ENCODE measurements at places on chromosomes 3 and 15.
A peak's percentile ranks its signal among the peaks of the same experiment; 100 is the strongest.

- DNase-seq = no peak
These were observed 4.9 kb upstream of the CHSY1 start for GRCh38 chr15:101256757-101257156.

DNA sequence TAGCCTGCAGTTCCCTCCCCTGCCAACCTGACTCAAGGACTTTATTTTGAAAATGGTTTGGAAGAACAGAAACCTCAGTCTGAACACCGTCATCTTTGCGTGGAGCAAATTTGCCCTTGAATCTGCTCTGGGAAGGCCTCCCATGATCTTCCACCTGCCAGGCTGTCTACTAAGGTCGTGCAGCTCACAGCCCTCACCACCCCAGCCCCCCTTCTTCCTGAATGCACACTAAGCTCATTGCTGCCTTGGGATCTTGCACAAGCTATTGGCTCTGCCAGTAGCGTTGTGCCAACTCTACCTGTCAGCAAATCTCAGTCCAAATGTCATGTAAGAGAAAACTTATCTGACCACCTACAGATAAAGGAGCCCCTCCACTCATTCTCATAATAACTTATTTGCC lies 141.5 kb downstream of the USP13 start:
- no peak for DNase-seq

DNA sequence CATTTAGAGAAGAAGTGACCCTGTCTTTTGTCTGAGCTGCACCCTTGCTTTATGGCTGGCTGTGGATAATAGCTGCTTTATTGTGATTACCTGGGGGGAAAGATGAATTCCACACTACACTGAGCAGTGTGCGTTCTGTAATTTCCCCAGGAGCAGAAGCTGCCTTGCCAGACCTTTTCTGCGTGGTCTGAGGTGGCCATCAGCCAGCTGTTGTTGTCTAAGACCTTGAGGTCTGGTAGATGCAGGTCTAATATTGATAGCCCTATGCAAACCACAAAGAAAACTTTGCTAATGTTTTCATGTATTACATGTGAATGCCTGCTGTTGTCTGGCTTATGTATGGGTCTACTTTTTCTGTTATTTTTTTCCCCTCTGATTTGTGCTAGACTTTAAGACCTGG lies 144.6 kb downstream of the THSD4 start:
- DNase-seq = no peak

DNA sequence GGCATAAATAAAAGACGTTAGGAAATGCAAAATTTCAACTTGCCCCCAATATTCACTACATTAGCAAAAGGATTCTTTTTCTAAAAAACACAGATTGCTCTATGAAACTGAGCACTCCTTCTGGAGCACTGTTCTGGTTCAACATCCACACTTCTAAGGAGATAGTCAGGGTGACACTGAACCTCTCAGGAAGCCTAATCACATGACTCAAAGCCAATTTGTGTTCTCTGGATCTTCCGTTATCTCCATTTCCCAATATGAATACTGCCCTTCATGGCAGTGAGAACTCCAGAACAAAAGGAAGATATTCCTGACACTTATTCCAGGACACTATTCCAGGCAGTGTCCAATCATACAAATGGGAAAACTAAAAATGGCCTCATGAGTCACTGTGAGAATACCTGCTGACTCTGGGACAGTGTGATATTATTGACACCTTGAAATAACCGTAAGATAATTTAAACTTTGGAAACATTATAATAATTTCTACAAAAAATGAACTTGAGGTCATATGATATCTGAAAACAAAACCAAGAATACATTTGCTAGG lies 21.4 kb upstream of the TRPM7 start:
- no peak for DNase-seq

DNA sequence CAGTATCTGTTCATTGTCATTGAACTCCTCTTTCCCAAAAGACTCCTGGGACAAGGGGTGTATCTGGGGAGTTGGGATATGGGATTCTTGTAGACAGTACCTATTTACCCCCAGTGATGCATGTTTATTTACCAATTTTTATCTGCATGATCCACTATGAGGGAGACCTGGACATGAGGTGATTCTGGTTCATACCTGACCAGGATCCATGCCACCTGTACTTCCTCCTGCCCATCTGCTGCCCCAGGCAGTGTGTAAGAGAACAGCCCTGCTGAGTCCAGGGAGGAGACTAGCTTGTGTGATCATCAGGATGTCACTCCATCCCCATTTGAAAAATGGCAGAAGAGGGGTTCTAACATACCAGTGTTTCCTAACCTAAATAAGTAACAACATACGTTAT lies 3.1 kb upstream of the TPRG1 start:
- DNase-seq = no peak

GRCh38 chr3:76561494-76562236 lies 478.2 kb upstream of the ROBO2 start:
- DNase-seq = no peak

DNA sequence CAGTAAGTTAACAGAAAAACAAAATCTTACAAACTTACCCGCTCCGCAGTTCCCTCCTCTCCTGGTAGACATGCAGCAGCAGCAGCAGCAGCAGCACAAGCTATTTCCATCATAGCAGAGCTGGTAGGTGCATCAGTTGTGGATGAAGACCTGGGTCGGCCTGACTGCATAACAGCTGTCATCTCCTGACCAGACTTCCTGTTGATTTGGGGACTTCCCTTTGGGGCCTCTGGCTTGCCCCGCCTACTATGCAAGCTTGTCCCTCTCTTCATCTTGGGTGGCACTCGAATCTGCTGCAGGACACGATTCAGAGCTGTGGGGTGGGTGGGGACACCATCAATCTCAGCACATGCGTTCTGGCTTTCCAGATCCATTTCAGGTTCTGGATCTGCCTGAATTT lies 65.7 kb downstream of the TMCC1 start:
- peak; percentile 44 for DNase-seq

GRCh38 chr3:172312711-172313110 lies 135.5 kb downstream of the GHSR start:
- DNase-seq = no peak

GRCh38 chr3:16455001-16455400 lies 58.5 kb downstream of the RFTN1 start:
- DNase-seq = no peak

- no peak for DNase-seq
These were observed 8.1 kb upstream of the TIGIT start for GRCh38 chr3:114285648-114286230.

DNA sequence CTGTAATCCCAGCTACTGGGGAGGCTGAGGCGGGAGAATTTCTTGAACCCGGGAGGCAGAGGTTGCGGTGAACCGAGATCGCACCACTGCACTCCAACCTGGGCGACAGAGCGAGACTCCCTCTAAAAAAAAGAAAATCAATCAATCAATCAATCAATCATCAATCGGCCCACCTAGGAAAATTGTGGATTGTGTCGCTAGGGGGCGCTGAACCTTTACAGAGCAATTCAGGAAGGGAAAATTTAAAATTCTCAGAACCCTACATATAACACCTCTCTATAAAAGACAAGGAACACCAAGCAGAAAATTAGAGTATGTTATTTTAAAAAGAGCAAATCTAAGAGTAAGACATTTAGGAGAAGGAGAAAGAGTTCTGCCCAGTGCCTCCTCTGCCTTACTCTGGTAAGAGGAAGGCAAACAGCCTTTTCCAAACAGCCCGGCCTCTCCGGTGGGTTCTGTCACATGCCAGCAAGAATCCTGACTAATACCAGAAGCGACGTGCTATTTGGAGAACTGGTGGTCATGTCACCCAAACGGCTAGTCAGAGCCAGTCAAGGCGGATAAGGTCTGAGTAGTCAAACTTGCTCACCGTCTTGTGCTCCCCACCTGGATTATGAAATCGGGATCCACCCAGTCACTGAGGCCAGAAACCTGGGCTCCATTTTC lies 22.3 kb upstream of the SMCO1 start:
- no peak for DNase-seq

GRCh38 chr3:17771177-17772017 lies 29.0 kb upstream of the TBC1D5 start:
- no peak for DNase-seq
